Cortex of kidney (tissue), 1 donor: ENCODE measurements at places on chromosomes 6 and 20.

- DNase-seq: no peak
Measured at GRCh38 chr20:16821211-16822089, 73.3 kb downstream of the OTOR start.

DNA sequence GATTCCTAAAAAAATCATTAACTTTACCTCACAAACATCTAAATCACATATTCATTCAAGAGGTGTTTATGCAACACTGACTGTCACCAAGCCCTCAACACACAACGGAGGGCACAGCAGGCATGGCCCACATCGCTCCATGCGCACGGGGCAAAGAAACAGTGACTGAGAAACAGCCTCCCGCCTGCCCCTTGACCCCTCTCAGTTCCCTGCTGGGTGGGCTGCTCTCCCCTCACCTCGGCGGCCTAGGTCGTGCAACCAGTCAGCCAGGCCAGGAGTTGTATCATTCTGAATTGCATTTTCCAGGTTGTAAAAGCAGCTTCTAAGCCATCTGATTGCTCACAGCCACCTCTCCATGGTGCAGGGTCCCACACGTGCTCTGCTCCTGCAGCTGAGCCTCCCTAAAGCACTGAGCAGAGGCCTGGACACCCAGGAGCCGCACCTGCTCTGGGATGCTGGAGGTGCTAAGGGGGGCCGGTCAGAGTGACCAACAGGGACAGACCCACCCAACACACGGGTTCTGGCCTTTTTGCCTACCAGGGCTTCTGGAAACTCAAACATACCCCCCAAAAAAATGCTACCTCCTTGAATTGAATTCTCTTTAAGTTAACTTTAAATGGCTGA lies 37.9 kb downstream of the TAF4 start:
- DNase-seq: no peak

- DNase-seq: no peak
Measured at GRCh38 chr6:106422534-106422933, 62.0 kb downstream of the CRYBG1 start.

- DNase-seq: no peak
Measured at GRCh38 chr20:50387996-50388332, 122.2 kb upstream of the PTPN1 start.

DNA sequence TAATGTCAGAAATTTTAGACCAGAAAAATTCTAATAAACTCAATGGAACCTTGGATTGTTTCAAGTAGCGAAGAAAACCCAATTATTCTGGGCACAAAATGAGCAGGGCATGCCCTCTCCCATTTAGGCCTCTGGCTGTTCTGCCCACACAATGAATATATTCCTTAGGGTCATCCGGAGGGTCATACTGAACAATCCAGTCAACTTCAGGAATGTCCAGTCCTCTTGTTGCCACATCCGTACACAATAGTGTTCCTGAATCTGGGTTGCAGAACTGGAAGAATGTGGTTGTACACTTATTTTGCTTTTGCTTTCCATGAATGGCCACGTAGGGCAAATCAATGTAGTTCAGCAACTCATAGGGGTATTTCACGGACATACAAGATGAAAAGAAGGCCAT lies 23.4 kb upstream of the RNF144B start:
- DNase-seq: no peak

GRCh38 chr20:1844325-1845162 lies 50.7 kb upstream of the SIRPA start:
- no peak for DNase-seq

GRCh38 chr20:14780508-14780907 lies 443.1 kb upstream of the FLRT3 start:
- DNase-seq: no peak
